ENCODE measurements at places on chromosomes 16 and 17.

GRCh38 chr17:10648956-10649355, 8.2 kb downstream of the MYH3 start:
- no peak for DNase-seq

GRCh38 chr16:84820305-84820684, 510 bp downstream of the CRISPLD2 start:
- no peak for DNase-seq

GRCh38 chr17:7356072-7356549, 1.2 kb downstream of the TMEM95 start:
- DNase-seq: peak; percentile 72

DNA sequence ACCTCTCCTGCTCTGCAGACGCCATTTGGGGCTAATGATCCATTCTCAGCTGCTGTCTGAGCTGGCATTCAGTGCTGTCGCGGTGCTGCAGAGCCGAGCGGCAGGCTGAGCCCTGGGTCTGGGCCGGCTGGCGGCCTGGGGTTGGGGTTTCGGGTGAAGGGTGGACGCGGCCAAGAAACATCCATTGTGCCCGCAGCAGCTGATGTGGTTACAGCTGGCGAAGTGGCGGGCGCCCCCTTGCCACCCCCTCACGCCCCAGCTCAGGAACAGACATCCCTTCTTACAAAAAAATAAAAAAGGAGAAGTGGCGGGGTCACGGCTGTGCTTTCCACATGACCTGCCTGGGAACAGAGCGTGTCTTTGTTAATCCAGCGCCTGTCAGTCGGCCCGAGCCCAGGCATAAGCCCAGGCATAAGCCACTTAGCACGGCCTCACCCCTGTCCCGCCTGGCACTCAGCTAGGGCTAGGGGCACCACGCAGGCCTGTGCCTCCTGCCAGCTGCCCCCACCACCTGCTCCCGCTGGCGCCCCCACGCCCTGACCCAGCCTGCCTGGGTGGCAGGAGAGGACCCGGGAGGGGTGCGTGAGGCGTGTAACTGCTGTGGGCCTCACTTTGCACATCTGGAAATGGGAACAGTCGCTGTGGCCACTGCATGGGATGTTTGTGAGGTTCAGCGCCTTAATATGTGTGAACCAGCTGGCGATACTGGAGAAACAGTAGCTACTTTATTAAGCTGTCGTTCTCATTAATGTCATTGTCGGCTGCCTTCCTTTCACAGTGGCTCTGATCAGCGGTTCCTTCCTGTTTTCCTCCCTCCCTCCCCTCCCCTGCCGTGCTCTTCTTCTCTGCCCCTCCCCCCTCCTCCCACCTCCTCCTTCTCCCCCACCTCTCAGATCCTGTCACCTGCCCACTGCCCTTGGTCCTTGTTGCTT, 197.7 kb upstream of the CIBAR2 start:
- no peak for DNase-seq

DNA sequence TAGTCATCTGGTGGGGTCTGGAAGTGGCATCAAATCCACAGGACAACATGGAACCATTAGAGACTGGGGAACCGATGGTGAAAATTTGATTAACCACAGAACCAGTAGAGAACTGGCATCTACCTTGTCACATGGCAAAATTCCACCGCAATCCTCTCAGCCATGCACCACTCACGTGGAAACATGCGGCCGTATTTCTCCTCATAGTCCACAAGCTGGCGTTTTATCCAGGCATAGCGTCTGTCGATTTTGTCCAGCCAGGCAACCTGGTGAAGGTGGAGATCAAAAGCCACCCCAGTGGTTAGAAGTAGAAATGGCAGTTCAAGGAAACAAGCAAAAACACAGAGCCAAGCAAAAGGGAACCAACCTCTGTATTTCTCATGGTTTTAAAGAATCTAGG, 87.6 kb downstream of the VPS53 start:
- DNase-seq: no peak

- DNase-seq: no peak
These were observed 2.6 kb downstream of the SNX20 start for GRCh38 chr16:50678531-50678930.

GRCh38 chr16:29719063-29719462, 26.7 kb downstream of the C16orf54 start:
- no peak for DNase-seq

- no peak for DNase-seq
These were observed 35.0 kb downstream of the GAN start for GRCh38 chr16:81349608-81350305.

DNA sequence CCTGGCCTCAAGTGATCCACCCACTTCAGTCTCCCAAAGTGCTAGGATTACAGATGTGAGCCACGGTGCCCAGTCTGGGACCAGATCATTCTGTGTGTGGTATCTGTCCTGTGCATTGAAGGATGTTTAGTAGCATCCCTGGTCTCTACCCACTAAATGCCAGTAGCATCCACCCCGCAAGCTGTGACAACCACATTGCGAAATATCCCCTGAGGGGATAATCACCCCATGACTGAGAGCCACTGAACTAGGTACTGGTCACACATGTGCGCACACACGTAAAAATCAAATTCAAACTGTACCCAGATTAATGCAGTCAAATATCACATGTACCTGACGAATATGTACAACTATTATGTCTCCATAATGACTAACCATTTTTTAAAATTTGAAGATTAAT, 35.8 kb downstream of the TEKT5 start:
- DNase-seq: no peak

GRCh38 chr17:55450232-55450825, 28.7 kb upstream of the MMD start:
- no peak for DNase-seq

DNA sequence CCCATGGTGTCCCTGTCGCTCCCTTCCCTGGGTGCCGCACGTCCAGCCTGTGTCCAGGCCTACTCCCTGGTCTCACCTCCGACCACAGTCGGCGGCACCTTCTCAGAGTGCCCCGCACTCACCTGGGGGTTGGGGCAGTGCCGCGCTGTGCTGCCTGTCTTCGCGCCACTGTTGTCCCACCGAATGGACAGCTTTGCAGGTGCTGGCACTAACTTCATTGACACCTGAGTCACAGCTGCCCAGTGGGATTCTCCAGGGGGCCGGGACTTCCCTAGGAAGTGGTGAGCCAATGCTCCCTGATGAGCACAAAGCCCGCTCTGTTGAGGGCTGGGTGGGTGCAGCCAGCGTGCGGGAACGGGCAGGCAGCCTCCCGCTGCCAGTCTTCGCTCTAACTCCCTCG, 24.3 kb upstream of the DBNDD1 start:
- DNase-seq: no peak

GRCh38 chr17:61536422-61536955, 54.5 kb downstream of the NACA2 start:
- no peak for DNase-seq

GRCh38 chr16:68093816-68094613, 8.8 kb downstream of the NFATC3 start:
- DNase-seq: no peak

GRCh38 chr17:2057760-2058585, 3.1 kb downstream of the HIC1 start:
- DNase-seq: no peak

GRCh38 chr16:9183682-9184353, 92.4 kb downstream of the HAPSTR1 start:
- DNase-seq: no peak

DNA sequence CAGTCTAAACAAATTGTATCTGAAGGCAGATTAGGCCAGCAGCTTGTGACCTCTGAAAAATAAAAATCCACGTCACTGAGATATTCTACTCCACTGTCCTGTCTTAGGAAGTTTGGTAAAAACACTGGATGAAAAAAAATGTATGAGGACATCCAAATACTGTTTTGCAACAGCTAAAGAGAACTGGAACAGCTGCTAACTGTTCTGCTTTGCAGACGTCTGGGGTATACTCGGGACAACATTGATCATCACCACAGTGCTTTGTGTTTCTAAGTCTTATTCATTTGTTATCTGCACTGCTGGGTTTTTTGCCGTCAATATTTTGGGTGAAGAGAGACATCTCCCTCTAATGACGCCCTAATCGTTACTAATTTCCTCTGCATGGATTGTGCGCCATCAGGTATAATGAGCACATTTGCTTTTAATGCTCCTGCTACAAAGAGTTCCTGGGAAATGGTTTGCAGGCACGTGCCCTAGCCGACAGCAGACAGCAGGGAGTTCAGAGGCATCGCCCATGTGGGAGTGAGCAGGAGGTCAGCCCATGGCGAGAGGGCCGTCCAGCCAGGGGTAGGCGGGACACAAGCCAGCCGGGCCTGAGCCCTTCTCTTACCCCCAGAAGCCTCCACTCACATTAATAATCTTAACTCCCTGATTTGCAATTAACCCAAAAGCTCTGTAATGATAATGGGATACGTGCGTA, 87.0 kb downstream of the CBLN1 start:
- DNase-seq: no peak

DNA sequence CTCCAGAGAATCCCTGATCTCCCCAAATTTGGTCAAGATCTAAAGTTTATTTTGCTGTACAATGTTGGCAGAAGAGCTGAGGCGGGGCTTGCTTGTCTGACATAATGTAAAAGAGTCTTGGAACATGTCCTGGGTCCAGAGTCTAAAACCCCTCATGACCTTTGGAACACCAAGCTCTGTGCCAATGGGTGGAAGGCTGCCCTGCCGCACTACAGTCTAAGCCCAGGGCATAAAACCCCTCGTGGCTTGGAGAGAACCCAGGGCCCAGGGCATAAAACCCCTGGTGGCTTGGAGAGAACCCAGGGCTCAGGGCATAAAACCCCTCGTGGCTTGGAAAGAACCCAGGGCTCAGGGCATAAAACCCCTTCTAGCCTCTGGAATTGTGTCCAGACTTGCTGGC, 36.7 kb downstream of the CCDC57 start:
- DNase-seq: no peak

DNA sequence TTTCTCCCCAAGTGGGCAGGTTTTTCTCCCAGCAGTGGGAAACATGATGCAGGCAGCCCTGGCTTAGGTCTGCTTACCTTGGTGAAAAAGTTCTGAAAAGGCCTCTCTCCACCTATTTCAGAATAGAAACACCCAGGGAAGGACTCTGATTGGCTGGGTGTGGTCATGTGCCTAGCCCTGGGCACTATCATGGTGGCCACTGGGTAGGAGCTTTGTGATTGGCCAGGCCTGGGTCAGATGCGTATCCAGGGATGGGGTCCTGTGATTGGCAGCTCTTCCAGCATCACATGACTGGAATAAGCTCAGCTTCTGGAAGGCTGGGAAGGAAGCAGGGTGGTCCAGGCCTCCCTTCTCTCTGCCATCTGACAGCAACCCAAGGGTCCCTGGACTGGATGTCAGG, 53.5 kb downstream of the ZDHHC7 start:
- DNase-seq: no peak
